ENCODE measurements at places on chromosomes 12 and 14.

- no peak for DNase-seq
Measured at GRCh38 chr12:93921521-93921920, 226.9 kb upstream of the PLXNC1 start.

- DNase-seq = no peak
Measured at GRCh38 chr12:86331012-86331411, 74.8 kb upstream of the MGAT4C start.

DNA sequence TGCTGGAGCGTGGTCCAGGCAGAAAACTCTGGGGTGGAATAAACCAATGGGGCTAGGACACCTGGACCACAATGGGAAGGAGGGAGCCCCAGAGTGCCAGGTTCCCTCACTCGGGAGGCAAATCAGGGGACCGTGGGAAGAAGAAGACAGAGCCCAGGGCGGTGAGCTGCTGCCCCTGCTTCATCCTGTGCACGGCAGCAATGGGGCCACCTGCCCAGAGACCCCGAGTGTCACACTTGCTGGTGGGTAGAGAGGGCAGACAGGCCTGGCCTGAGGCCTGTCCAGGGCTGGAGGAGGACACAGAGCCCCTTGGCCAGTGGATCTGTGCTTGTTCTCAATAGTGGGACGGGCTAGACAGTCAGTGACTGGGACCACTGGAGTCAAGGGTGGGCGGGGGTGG lies 58.2 kb downstream of the DIO3 start:
- no peak for DNase-seq

- no peak for DNase-seq
Measured at GRCh38 chr12:138898-139534, 72.4 kb downstream of the IQSEC3 start.

- DNase-seq = no peak
Measured at GRCh38 chr12:132145334-132145733, 1.1 kb downstream of the NOC4L start.

DNA sequence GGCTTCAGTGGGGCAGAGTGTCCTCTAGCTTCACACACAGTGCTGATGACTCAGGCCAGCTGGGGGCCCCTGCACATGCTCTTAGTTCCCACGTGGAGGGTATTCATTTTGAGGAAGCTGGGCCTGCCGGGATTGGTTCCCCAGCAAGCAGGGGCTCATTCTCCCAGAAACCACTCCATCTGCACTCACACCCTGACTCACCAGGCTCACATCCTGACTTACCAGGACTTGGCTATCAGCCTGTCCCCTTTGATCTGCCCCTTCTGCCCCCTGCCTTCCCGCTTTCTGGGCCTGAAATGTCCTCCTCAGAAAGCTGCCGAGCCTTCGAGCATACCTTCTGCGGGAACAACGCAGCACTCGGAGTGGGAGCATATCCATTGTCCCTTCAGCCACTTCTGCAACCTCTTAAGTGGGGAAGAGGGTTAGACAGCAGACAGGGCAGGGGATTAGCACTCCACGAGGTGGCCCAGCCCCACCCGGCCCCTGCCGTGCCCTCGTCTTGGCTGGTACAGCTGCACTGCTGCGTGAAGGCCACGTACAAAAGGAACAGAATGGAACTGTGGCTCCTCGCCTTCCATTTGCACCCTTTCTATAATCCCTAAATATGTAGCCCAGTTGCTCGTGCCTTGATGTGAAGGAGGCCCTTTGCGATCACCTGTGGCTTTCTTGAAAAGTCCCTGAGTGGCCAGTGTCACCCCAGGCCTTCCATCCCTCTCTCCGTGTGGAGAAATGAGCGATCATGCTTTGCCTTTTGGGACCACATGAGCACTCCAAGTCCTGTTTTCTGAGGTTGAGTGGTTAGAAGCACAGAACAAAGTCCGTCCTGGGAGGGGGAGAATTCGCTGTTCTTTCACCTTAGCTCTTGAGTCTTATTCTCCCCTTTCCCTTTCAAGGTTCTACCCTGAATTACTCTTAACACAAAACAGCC lies 26.1 kb downstream of the TPCN1 start:
- no peak for DNase-seq

DNA sequence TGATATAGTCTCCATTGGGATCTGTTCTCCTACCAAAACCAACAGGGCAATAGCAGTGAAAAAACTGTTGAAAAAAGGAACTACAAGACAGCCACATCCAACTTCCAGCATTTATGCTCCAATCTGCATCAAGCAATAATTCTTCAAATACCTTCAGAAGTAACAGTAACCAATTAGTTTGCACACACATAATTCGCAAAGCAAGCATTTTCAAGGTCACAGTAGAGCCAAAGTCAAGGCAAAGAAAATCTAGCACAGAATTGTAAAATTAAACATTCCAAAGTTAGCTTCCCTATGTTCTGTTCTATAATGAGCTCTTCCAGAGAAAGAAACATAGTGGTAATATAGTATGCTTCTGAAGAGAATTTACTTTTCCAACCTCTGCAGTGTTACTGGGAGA lies 11.0 kb upstream of the MTERF2 start:
- no peak for DNase-seq

DNA sequence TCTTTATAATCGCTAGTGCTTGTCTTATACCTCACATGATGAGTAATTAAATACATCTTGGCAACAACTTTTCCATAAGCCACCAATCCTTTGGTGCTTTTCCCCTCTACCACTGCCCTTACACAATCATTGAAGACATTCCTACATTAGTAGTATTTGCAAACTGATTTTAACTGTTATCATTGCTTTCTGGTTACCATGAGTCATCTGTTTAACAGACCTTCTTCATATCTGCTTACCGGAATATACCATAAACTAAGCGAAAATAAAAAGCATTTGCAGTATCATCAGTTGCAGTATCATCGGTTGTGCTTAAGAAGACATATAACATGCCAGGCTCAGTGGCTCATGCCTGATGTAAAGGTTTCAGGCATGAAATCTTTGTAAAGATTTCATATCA lies 54.8 kb upstream of the PLEKHA5 start:
- no peak for DNase-seq

All from kidney capillary endothelial cell (primary cell).